EH (cell line): ENCODE measurements at places on chromosomes 2 and 18.
A peak's percentile ranks its signal among the peaks of the same experiment; 100 is the strongest.

GRCh38 chr2:3405307-3405706, 25.8 kb downstream of the TRAPPC12 start:
- no peak for DNase-seq

DNA sequence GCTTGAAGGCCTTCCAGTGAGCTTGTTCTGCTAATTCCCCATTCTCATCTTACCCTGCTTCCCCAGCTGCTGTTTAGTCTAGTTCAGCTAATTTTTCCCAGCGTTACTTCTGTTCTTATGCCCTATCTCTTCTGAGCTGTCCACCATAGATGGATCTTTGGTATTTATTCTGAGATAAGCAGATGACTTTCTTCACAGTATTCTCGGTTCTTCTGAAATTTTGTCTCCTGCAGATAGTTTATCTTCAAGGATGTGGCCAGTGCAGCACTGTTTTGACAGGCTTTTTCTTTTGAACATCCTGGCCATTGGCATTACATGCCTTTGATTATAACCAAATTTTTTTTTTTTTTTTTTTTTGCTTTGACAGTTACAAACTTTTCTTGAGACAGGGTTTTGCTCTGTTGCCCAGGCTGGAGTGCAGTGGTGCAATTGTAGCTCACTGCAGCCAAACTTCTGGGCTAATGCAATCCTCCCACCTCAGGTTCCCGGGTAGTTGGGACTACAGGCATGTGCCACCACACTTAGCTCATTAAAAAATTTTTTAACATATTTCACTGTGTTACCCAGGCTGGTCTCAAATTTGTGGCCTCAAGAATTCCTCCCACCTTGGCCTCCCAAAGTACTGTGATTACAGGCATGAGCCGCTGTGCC, 134.2 kb downstream of the WDSUB1 start:
- no peak for DNase-seq

GRCh38 chr2:233535271-233535670, 31.3 kb downstream of the USP40 start:
- DNase-seq, result peak; percentile 62

DNA sequence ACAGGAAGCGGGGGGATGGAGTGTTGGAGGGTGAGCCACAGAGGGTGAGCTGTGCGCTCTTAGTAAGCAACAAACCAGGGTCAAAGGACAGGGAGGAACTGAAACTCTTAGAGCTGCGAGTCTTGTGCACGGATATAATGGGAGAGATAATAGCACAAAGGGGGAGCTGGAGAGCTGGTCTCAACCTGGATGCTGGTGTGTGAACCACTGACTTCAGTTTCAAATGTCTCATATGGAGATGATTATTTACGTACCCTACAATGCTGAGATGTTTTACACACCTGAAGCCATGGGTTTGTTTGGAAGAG, 35.9 kb downstream of the PTGR3 start:
- DNase-seq, result peak; percentile 13

DNA sequence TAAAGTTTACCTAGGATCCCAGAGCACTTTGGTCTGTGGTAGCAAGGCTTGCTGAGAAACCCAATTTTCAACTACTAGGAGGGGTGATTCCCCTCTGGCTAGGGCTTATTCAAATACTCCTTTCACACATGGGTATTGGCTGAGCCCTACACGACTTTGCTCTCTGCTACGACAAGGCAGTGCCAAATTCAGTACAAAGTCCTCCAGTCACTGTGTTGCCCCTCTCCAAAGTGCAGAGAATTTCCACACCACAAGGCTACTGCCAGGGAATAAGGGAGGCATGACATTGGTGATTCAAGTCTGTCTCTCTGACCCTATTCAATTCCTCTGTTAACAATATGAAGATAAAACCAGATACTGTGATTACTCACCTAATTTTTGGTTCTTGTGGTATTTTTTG, 38.9 kb downstream of the SYT4 start:
- no peak for DNase-seq

GRCh38 chr2:80525152-80525551, 220.6 kb upstream of the LRRTM1 start:
- DNase-seq, result no peak

DNA sequence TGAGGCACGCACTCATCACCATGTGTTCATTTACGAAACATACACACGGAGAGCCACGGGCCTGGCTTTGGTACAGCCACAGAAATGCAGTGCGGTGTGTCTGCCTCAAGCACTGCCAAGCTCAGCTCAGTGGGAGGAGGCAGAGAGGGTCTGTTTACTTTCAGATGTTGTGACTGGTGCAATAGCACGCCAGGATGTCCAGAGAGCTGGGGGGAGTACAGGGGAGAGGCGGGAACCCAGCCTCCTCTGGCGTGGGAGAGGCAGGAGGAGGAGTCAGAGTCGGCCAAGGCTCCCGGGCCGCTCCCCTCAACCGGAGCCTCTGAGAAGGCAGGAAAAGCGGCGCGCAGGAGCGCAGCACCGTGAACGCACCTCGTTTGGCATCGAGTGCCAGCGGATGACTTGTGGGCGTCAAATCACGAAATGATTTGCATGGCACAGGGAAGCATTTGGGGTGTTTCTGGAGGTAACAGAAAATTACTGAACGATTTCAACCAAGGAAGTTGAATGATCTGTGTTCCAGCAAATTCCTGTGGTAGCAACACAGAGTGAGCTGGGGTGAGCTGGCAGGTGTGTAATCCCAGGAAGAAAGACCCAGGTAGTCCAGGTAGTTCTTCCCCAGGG, 143.0 kb downstream of the ZNF516 start:
- DNase-seq, result peak; percentile 93

DNA sequence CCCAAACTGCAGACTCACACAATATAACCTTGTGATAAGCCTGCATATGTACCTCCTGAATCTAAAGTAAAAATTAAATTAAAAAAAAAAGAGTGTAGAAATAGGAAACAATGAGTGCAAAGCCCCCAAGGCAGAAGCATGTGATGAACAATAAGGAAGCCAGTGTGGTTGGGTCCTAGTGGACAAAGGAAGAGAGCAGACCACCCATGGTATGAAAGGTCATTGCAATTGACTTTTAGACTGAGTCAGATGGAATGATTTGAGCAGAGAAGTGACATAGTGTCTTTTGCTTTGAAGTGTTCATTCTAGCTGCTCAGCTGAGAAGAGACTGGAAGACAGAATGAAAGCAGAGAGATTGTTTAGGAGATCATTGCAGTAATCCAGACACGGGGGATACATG, 417.1 kb downstream of the RAD51AP2 start:
- no peak for DNase-seq

DNA sequence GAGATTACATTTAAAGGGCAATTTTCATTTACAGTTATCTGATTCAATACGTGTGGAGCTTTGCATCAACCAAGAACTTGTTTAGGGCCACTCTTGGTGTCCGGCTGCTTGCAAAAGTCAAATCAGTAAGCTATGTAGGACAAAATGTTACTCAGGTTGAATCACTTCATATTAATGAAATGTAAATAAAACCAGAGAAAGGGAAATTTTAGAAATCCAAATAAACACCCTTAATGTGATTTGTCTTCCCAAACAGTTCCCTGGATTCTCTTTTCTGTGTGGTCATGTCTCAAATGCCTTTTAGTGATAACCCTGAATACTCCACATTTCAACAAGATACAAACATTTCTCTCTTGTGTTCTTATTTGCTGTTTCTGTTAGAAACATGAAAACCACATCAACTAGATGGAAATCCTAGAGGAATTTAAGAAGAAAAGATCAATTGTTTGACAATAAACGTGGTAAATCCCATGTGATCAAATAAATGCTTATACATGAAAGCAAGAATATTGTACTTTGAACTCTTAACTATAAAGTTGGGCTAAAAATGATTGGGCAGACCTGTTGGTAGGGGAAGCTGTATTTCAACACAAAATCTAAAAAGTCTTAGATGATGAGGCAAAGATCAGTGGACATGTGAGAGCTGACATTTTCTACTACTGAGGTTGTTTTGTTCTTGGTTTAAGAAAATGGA, 101.3 kb downstream of the CDC42EP3 start:
- DNase-seq, result peak; percentile 75

- no peak for DNase-seq
Observed at GRCh38 chr18:77857678-77858655, 608.3 kb downstream of the GALR1 start.
